ENCODE measurements at places on chromosomes 7 and 10.

DNA sequence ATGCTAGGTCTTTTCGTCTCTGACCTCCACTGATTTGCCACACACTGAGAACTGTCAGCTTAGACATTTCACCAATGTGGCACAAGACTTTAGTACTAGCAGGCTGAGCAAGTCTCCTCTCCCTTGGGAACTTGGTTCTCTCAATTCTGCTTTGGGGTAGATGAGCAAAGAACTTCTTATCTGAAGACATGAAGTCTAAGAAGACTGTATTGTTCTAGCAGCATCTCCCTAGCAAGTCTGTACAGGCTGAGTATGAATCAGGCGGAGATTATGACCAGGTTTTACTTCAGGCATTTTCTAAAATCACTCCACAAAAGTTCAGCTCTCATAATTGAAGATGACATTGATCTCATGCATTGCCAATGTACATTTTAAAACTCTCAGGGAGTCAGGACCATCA is 23.8 kb upstream of the STN1 start:
- no peak overlapping the region for H3K4me3 ChIP-seq
- no peak overlapping the region for H3K27ac ChIP-seq
- peaks cover under 1% of the 10 kb centered on the region for H3K4me1 ChIP-seq
- peaks cover 11% of the 10 kb centered on the region for H3K27me3 ChIP-seq
- no peak for DNase-seq

DNA sequence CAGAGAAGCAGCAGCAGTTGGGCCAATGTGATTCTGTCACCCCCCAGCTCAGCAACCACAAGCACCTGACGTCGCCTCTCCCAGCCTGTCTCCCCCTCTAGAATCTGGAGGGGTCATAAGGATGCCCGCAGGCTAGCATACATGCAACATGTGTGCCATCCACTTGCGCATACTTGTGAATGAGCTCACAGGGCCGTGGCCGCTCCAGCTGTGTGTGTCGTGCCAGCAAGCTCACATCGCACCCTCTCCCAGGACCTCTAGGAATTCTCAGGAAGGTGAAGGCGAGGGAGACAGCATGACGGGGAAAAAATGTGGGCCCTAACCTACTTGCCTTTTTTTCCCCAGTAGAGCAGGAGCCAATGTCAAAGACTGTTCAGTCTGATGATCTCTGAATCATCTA is 80.3 kb downstream of the STRA8 start:
- no peak overlapping the region for H3K4me3 ChIP-seq
- no peak for DNase-seq
- H3K27me3 ChIP-seq: no peaks in the 10 kb centered on the region
- no peaks in the 10 kb centered on the region for H3K4me1 ChIP-seq
- H3K36me3 ChIP-seq: no peaks in the 10 kb centered on the region

- peaks cover 3% of the 10 kb centered on the region for H3K4me1 ChIP-seq
- no peak for DNase-seq
- H3K27me3 ChIP-seq: peaks cover 81% of the 10 kb centered on the region
- H3K27ac ChIP-seq: no peak overlapping the region
Measured at GRCh38 chr10:124450783-124451057, 885 bp upstream of the NKX1-2 start.

DNA sequence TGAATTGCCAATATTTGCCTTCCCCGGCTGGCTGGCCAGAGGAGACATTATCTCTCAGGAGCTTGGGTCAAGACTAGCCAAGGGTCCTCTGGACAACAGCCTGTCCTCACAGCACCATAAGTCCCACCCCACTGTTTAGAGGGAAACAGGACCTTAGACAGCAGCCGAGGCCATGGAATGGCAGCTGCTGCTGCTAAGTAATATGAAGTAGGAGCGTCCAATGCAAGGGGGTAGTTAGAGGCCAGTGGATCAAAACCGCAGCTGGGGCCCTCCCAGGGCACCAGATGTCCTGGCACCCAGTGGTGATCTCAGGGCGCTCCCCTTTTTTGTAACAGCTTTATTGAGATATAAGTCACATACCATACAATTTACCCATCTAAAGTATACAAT is 12.9 kb upstream of the KCP start:
- no peak for DNase-seq
- H3K4me1 ChIP-seq: no peaks in the 10 kb centered on the region
- peaks cover 45% of the 10 kb centered on the region for H3K27me3 ChIP-seq
- H3K36me3 ChIP-seq: no peaks in the 10 kb centered on the region

DNA sequence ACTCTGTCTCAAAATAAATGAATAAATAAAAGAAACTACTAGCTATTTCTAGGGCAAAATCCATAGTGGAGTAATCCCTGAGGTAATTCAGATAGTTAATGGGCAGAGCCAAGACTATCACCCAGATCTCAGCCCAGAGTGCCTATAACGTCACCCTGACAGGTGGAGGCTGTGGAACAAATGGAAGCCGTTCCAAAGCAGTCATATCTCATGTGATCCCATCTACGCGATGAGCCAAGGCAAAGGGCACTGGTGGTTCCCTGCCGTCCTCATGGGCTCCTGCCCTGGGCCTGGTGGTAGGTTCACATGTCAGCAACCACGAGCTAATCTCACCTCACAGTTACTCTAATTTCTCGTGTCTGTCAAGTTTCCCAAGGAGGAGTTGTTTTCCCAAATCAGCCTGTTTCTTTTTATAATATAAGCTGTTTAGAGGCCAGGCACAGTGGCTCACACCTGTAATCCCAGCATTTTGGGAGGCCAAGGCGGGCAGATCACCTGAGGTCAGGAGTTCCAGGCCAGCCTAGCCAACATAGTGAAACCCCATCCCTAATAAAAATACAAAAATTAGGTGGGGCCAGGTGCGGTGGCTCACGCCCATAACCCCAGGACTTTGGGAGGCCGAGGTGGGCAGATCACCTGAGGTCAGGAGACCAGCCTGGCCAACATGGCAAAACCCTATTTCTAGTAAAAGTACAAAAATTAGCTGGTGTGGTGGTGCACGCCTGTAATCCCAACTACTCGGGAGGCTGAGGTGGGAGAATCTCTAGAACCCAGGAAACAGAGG is 22.5 kb upstream of the ASCC1 start:
- no peak overlapping the region for H3K4me3 ChIP-seq
- H3K36me3 ChIP-seq: peaks cover 26% of the 10 kb centered on the region
- H3K27ac ChIP-seq: no peak overlapping the region
- no peak for DNase-seq
- H3K4me1 ChIP-seq: peaks cover 24% of the 10 kb centered on the region

GRCh38 chr7:78530351-78530750 is 731.8 kb downstream of the PHTF2 start:
- H3K27ac ChIP-seq: no peak overlapping the region
- no peak overlapping the region for H3K4me3 ChIP-seq
- H3K36me3 ChIP-seq: no peaks in the 10 kb centered on the region
- H3K4me1 ChIP-seq: no peaks in the 10 kb centered on the region
- no peak for DNase-seq
- no peaks in the 10 kb centered on the region for H3K27me3 ChIP-seq

DNA sequence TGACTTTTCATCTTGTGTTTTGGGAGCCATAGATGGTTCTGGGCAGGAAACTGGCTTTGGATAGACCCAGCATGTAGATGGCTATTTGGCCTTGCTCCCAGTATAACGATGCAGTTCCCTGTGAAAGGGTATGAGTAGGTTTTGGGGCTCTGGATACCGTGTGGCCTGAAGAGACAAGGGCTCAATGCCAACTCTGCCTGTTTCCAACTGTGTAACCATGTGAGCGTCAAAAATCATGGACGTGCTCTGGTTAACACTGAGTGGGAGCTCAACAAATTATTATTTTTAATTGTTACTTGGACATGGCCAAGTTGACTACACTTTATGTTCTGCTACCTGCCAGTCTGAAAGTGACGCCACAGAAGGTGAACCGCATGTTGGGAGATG is 41.8 kb downstream of the EGFR start:
- no peaks in the 10 kb centered on the region for H3K36me3 ChIP-seq
- no peaks in the 10 kb centered on the region for H3K4me1 ChIP-seq
- no peak overlapping the region for H3K27ac ChIP-seq
- peaks cover 2% of the 10 kb centered on the region for H3K27me3 ChIP-seq
- H3K4me3 ChIP-seq: no peak overlapping the region
- DNase-seq: no peak

- H3K27me3 ChIP-seq: no peaks in the 10 kb centered on the region
- no peaks in the 10 kb centered on the region for H3K36me3 ChIP-seq
- DNase-seq: no peak
- no peaks in the 10 kb centered on the region for H3K4me1 ChIP-seq
- H3K4me3 ChIP-seq: no peak overlapping the region
- no peak overlapping the region for H3K27ac ChIP-seq
Measured at GRCh38 chr10:22894714-22895113, 33.1 kb upstream of the ARMC3 start.

- peaks cover 22% of the 10 kb centered on the region for H3K27me3 ChIP-seq
- H3K4me3 ChIP-seq: no peak overlapping the region
- H3K27ac ChIP-seq: no peak overlapping the region
- H3K36me3 ChIP-seq: no peaks in the 10 kb centered on the region
- no peak for DNase-seq
- H3K4me1 ChIP-seq: no peaks in the 10 kb centered on the region
Measured at GRCh38 chr10:3258394-3258793, 85.8 kb upstream of the PITRM1 start.

GRCh38 chr7:114657279-114657678 is 242.7 kb downstream of the FOXP2 start:
- H3K36me3 ChIP-seq: no peaks in the 10 kb centered on the region
- DNase-seq: no peak
- no peaks in the 10 kb centered on the region for H3K4me1 ChIP-seq
- peaks cover 3% of the 10 kb centered on the region for H3K27me3 ChIP-seq

DNA sequence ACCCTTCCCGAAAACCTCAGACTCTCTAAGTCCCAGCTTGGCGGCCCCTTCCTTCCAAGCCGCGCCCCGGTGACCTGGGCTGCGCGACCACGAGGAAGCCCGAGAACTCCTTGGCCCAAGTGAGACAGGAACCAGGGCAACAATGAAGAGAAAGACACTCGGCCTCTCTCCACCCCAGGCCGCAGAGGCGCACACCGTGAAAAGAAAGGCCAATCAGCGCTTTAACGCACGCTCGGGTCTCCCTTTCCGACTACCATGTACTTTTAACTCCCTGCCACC is 166.4 kb upstream of the PPP1R3A start:
- H3K27ac ChIP-seq: peak overlapping the region; percentile 74
- no peaks in the 10 kb centered on the region for H3K36me3 ChIP-seq
- peaks cover 85% of the 10 kb centered on the region for H3K27me3 ChIP-seq
- DNase-seq: no peak
- H3K4me1 ChIP-seq: peaks cover 33% of the 10 kb centered on the region
- peak overlapping the region; percentile 89 for H3K4me3 ChIP-seq

DNA sequence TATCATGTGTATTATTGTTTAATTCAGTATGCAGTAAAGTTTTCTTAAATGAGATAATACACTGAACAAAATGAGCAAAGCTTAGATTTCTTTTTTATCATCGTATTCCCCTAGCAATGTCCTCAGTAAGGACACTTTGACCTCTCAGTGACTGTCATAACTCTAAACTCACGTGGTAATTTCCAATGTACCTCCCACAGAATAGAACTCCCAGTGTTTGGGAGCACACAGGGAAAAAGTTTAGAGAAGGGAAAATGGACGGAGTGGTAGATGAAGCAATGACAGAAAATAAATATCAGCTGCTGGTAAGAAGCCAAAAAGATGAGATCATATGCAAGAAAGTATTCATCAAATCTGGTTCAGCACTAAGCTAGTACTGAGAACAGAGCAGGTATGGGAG is 758.6 kb upstream of the KCND2 start:
- H3K27ac ChIP-seq: no peak overlapping the region
- no peak overlapping the region for H3K4me3 ChIP-seq
- H3K36me3 ChIP-seq: no peaks in the 10 kb centered on the region
- H3K4me1 ChIP-seq: no peaks in the 10 kb centered on the region

DNA sequence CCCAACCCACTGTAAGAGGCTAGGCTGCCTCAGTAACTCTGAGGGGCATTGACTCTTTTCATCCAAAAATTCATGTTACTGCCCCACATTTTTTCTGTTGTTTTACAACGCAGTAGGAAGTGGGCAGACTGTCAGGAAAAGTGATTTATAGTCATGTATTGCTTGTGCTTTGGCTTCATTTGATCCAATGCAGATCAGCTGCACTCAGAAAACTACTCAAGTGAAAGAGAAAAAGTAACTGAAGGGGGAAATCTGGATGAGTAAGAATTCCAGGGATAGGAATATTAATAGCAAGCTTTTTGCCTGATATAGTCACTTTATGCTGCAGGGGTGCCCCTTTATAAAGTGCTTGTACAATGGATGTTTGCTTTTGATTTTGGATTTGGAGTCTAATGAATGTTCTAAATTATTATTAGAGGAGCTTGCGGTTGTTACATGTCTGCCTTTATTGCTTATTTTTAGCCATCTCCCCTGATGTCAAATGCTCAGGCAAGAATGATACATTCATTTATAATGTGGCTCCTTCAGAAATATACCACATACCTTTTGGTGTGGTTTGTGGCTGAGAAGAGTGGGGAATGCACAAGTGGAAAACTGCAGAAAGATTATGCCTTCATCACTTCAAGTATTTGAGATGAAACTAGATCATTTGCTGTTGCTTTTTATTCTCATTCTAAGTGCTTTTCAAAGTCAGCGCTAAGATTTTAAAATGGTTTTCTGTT is 86.1 kb downstream of the EGFR start:
- H3K27ac ChIP-seq: no peak overlapping the region
- no peak for DNase-seq
- peaks cover 22% of the 10 kb centered on the region for H3K27me3 ChIP-seq
- H3K4me3 ChIP-seq: no peak overlapping the region
- no peaks in the 10 kb centered on the region for H3K4me1 ChIP-seq

DNA sequence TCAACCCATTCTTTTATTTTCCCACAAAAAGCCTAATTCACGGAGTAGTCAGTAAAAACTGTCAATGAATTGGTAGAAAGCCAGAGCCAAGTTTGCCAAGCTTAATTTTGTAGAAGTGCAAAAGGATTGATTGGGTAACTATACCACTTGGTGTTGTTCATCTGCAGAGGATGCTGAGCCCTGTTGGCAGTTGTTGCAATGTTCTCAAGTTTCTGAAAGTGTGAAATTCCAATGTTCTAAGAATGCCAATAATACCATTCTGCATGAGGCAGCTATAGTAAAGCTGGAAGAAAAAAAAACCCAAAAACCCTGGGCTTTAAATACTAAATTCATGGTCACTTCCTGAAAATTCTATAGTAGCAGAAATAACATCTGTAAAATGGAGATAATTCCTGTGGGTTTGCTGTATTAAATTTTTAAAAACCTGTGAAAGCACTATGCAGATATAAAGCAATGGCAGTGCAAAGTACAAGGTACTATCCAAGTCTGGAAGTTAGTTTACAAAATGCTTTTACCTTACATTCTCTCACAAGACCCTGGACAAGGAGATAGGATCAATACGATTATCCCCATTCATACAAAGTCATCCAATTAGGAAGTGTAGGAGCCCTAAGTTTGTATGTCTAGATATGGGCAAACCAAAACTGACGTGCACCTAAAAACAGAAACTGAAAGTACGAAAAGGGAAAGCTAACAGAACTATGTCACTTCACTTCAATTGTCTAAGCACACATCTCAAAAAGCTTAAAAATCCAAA is 6.0 kb upstream of the PON1 start:
- no peak for DNase-seq
- peaks cover 12% of the 10 kb centered on the region for H3K4me1 ChIP-seq
- peak overlapping the region; percentile 62 for H3K4me3 ChIP-seq
- peaks cover 2% of the 10 kb centered on the region for H3K36me3 ChIP-seq
- peaks cover 6% of the 10 kb centered on the region for H3K27me3 ChIP-seq

- H3K27me3 ChIP-seq: no peaks in the 10 kb centered on the region
- H3K4me1 ChIP-seq: peaks cover 1% of the 10 kb centered on the region
- peaks cover 52% of the 10 kb centered on the region for H3K36me3 ChIP-seq
- no peak overlapping the region for H3K27ac ChIP-seq
- H3K4me3 ChIP-seq: no peak overlapping the region
Measured at GRCh38 chr10:131944976-131945695, 36.6 kb downstream of the BNIP3 start.

GRCh38 chr10:15451137-15452094 is 80.3 kb upstream of the FAM171A1 start:
- no peak for DNase-seq
- peaks cover 32% of the 10 kb centered on the region for H3K27me3 ChIP-seq
- no peak overlapping the region for H3K4me3 ChIP-seq
- no peak overlapping the region for H3K27ac ChIP-seq
- no peaks in the 10 kb centered on the region for H3K36me3 ChIP-seq
- no peaks in the 10 kb centered on the region for H3K4me1 ChIP-seq
